ENCODE measurements at places on chromosomes 16 and 17.

DNA sequence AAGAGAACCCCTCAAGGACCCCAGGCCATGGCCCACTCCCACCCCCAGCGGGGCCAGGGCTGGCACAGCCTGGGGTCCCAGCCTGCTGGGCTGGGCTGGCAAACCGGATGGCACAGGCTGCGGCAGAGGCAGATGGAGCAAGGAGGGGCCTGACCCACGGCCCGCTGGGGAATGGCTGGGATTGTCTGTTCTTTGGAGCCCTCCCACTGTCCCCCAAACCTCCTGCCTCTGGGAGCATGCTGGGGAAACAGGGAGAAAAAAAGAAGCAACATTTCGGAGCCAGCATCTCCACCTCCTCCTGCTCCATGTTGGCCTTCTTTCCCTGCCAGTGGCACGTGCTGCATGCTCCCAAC is 37.1 kb upstream of the LHX1 start:
- DNase-seq: no peak

- no peak for DNase-seq
Observed at GRCh38 chr17:63191610-63192009, 225.6 kb downstream of the TANC2 start.

DNA sequence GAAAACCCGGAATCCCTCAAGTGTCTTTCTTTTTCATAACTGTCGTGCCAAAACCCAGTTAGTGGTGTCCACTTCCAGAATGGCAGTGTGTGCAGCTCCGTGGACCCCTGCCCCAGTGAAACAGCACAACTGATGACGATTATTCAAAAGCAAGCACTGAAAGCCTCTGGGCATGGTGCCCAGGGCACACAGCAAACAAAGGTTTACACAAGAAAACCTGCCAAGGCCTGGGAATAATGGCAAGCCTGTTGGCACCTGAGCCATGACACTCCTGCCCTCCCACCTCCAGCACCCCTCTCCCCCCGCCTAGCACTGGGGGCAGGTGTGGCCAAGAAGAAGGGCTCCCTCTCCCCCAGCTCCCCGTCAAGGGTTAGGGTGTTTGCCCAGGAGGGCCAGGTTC is 2.8 kb downstream of the PKMYT1 start:
- no peak for DNase-seq

GRCh38 chr17:77476931-77477805 is 336.4 kb downstream of the SEC14L1 start:
- peak; percentile 97 for DNase-seq

DNA sequence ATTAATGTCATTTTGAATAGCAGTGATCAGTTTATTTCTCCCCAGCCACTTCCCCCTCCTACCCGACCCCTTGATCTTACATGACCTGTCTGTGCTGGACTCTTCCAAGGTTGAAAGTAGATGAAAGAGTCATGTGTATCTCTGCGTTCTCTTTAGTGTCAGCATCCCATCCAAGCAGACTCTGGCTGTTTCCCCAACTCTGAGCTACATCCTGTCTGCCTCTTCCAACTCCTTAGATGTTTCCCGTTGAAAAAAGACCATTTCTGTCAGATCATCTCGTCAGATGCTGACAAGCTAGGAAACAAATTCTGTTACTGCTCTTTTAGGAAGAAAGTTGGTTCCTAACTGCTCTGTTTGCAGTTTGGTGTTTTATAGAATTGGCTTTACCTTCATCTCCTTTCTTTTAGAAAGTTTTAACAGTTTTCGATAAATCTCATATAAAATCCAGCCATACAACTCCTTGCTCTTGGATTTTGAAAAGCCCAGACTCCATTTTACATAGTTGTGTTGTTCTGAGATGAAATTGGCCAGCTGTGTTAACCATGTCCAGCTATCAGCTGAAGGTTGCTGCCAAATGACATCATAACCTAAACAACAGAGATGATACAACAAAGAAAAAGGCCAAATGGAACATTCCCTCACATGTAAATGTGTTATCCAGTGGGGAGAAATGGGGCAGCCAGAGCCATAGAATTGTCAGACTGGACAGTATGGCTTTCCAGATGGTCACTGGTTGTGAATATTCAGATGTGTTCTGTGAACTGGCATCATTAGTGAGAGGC is 43.5 kb downstream of the CYB561 start:
- peak; percentile 36 for DNase-seq
